ENCODE measurements at places on chromosomes 1 and 21.

DNA sequence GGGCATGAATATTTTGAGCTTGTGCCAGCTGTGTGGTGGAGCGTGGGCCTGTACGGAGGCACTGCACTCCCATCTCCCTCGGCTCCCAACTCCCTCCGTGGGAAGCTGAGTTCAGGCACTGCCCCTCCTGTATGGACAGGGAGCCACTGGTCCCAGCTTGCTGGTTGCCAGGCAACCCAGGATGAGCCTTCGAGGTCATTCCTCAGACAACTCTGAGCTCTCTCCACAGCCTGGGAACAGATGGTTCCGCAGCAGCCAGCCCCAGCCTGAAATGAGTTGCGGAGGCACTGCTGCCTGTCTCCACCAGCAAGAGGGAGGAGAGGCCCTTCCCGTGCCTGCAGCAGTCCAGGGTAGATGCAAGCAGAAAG is 58.4 kb upstream of the TENT5B start:
- H3K4me3 ChIP-seq: no peak overlapping the region
- H3K36me3 ChIP-seq: no peaks in the 10 kb centered on the region
- no peaks in the 10 kb centered on the region for H3K27me3 ChIP-seq
- DNase-seq: no peak
- no peak overlapping the region for H3K27ac ChIP-seq

- no peaks in the 10 kb centered on the region for H3K27me3 ChIP-seq
- H3K36me3 ChIP-seq: no peaks in the 10 kb centered on the region
- DNase-seq: no peak
- no peaks in the 10 kb centered on the region for H3K4me1 ChIP-seq
- H3K27ac ChIP-seq: no peak overlapping the region
- H3K4me3 ChIP-seq: no peak overlapping the region
These were observed 221.9 kb upstream of the DUSP10 start for GRCh38 chr1:221963742-221964141.

DNA sequence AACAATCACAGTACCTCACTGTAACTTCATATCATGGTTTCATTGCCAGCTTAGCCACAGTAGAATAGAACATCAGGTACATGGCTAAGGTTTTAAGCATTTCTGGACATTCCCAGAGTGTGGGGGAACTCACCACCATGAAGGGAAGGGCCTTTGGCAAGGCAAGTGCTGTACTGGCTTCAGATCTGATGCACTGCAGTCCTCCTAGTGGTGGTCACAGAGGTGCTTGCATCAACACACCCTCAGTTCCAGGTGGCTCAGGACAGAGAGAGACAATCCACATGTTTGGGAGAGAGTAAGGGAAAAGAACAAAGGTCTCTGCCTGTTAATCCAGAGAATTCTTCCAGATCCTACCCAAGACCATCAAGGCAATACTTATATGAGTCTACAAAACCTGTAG is 528.4 kb upstream of the RGS18 start:
- H3K4me3 ChIP-seq: no peak overlapping the region
- no peaks in the 10 kb centered on the region for H3K4me1 ChIP-seq
- no peaks in the 10 kb centered on the region for H3K27me3 ChIP-seq
- no peak overlapping the region for H3K27ac ChIP-seq
- no peak for DNase-seq

GRCh38 chr1:242452573-242452972 is 71.9 kb downstream of the PLD5 start:
- DNase-seq: no peak
- H3K4me3 ChIP-seq: no peak overlapping the region
- no peaks in the 10 kb centered on the region for H3K27me3 ChIP-seq
- no peak overlapping the region for H3K27ac ChIP-seq
- no peaks in the 10 kb centered on the region for H3K36me3 ChIP-seq

DNA sequence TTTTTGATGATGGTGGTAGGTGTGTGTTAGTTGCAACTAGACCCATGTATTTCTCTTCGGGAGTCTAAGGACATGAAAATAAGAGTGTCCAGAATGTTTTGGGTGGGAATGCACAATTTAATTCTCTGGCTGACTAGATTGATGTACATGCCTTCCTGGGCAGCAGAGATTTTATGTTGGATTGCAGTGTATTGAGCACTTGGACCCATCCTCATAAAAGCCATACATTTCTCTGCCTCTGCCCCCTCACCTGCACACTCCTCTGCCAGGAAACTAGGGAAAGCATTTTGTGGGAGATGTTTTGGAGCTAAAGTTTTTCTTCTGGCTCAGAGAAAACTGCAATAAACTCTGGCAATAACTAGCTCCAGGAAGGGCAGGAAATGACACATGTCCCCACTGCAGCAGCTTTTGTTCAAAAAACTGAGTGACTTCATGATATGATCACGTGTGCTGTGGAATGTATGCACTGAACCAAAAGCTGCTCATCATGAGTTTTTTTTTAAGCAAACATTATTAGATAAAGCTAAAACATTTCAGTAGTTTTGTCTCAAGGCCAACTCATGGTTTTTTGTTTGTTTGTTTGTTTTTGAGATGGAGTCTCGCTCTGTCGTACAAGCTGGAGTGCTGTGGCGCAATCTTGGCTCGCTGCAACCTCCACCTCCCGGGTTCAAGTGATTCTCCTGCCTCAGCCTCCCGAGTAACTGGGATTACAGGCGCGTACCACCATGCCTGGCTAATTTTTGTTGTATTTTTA is 17.6 kb downstream of the RIT1 start:
- peaks cover 8% of the 10 kb centered on the region for H3K4me1 ChIP-seq
- H3K36me3 ChIP-seq: no peaks in the 10 kb centered on the region
- peak overlapping the region; percentile 76 for H3K27ac ChIP-seq
- DNase-seq: peak; percentile 40

GRCh38 chr1:175147569-175147968 is 45.0 kb downstream of the KIAA0040 start:
- H3K4me1 ChIP-seq: no peaks in the 10 kb centered on the region
- H3K36me3 ChIP-seq: no peaks in the 10 kb centered on the region
- no peak for DNase-seq
- no peak overlapping the region for H3K27ac ChIP-seq

- H3K27ac ChIP-seq: no peak overlapping the region
- peak; percentile 35 for DNase-seq
- H3K4me1 ChIP-seq: no peaks in the 10 kb centered on the region
- no peak overlapping the region for H3K4me3 ChIP-seq
- no peaks in the 10 kb centered on the region for H3K27me3 ChIP-seq
These were observed 164.2 kb upstream of the C1orf21 start for GRCh38 chr1:184222652-184223052.
